ENCODE measurements at places on chromosomes 2 and 18.

DNA sequence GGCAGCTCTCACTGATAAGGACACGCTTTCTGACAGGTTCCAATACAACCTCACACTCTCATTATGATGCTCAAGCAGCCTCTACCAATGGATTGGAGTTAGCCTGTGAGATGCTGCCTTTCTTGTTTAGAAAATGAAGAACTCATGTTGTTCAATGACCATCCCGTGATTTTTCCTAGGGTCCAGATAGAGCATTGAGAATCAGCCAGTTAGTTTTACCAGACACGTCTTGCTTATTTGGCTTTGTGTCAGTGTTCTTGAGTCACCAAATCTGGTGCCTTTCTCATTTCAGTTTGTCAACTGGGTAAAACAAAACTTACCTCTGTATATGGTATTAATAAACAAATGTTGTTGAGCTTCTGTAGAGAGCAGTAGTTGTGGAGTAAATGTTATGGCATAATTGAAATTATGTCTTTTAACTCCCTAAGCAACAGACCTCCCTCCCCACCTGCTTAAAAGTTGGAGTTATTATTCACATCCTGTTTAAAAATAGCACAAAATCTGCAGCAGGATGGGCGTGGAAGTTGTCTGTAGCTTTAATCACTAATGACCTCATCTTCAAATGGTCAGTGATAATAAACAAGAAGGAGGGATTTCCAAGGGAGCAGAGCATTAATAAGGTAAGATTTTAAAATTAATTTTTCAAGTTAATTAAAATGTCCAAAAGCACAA, 167.3 kb downstream of the HRH4 start:
- DNase-seq: no peak

DNA sequence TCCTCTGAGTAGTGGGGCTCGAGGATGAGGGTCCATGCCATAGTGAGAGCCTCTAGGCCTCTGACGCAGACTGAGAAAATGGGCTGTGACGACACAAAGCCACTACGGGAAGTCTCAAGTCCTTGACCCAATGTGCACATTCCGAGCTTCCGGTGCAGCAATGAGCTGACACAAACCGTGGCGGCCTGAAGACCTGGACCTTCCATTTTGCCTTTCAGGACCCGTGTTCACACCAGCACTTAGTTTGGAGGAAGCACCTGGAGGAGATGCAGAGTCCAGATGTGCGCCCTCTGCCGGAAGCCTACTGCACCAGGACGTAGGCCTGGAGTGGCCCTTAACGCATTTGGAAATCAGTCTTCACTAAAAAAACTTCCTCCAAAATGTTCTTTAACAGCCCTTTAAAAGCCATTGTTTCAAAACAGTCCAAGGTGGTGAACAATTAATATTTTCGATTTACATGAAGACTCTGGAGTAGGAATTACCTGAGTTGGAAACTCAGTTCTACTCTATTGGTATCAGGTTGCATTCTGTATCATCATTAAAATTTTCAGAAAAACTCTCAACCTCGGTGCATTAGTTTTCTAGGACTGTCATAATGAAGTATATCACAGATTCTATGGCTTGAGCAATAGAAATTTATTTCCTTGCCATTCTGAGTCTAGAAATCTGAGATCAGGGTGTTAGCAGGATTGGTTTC, 33.9 kb downstream of the BMP10 start:
- DNase-seq: no peak

- no peak for DNase-seq
Observed at GRCh38 chr18:32576296-32576916, 105.7 kb upstream of the GAREM1 start.

DNA sequence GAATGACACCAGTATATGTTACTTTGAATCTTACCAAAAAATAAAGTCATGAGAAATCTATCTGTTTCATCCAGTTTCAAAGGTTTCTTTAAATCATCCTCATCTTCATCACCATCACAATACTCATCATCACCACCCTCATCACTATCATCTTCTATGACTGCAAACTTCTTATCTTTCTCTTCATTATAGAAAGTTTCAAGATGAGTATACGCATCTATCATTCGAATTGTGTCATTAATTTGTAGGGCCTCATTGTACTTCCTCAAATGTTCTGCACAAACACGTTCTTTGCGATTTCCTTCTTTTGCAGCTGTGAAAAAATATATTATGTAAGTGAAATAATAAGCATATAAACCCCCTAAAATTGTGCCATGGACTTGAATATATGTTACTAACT, 34.1 kb upstream of the FAP start:
- no peak for DNase-seq

- DNase-seq: no peak
Observed at GRCh38 chr2:73101626-73102256, 11.0 kb downstream of the RAB11FIP5 start.

DNA sequence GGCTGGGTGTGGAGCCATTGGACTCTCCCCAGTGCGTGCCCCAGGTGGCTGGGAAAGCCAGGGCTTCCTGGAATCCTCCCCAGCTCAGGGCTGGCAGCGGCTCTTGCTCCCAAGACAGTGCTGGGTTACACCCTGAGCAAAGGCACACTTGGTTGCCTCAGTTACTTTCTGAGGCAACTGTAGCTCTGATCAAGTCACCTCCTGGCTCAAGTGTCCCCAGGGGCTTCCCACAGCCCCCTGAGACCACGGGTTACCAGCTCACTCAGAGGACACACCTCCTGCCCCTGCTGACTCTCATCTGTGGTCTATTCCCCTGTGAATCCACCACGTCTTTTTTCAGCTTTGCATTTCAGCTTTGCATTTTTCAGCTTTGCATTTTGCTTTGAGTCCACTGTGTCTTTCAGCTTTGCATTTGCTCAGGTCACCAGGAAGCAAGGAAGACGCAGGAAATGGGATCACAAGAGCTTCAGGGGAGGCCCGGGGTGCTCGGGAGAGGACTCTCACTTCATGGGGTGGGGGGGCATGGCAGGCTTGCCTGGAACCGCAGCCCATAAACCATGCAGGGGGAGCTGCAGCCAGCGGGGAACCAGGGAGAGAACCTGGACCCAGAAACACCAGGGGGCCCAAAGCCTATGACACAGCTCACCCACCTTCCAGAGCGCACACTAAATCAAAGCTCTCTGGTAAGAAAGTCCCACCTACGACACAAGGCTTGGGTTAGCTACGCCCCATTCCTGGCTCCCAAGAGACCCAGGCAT, 138.0 kb upstream of the ASB18 start:
- no peak for DNase-seq

GRCh38 chr2:150019063-150019462, 431.5 kb upstream of the MMADHC start:
- no peak for DNase-seq

DNA sequence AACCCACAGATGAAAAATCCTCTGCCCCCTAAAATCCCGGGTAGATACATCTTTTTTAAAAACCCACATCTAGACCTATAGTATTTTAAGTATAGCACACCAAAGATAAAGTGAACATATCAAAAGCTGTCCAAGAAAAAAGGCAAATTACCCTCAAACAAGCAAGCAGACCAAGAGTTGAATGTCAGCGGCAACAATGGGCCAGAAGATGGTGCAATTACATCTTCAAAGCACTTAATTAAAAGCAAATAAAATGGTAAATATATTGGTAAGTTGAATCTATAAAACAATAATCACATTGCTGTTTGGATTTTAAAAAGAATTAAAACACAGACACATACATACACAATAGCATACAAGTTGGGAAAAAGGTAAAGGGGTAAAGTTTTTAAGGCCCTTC, 98.5 kb downstream of the MYOM1 start:
- DNase-seq: no peak

GRCh38 chr2:234252772-234253171, 202.3 kb downstream of the SPP2 start:
- DNase-seq: peak; percentile 82

GRCh38 chr2:120514521-120514920, 168.6 kb downstream of the INHBB start:
- DNase-seq: no peak

DNA sequence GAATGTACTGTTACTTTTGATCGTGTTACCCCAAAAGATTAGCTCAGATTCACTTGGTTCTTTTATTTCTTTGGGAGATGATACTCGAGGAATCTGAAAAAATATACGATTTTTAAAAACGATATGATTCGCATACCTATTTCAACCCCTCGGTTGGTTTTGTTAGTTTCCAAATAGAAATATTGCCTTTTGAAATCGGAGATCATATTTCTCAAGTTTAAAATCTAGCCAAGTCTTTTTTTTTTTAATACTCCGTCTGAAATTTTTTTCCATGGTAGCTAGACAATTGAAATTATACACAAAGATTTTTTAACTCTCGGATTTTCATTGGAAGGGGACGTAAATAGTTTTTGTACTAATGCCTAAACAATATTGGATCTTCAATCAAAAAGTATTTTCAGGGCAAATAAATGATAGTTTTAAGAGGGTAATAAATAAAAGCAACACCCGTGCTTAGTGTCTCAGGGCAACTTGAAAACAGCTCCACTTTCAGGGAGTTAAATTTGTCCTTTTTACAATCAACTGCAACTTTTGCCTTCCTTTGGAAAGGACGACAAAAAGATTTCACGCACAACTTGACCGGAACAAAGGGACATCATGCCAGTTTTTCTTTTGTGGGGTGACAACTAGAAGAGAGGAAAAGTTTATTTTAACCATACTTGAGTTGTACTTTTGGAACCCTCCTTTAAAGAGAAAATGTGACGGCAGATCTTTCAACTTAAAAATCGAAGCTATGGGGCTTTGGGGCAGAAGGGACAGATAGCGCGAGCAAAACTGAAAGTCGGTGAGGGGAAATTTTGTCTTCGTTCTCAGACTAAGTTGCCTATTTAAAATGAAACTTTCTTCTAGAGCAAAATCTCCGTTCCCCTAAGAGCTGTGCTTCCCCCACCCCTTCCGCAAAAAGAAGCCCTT, 5.8 kb upstream of the ONECUT2 start:
- DNase-seq: no peak

DNA sequence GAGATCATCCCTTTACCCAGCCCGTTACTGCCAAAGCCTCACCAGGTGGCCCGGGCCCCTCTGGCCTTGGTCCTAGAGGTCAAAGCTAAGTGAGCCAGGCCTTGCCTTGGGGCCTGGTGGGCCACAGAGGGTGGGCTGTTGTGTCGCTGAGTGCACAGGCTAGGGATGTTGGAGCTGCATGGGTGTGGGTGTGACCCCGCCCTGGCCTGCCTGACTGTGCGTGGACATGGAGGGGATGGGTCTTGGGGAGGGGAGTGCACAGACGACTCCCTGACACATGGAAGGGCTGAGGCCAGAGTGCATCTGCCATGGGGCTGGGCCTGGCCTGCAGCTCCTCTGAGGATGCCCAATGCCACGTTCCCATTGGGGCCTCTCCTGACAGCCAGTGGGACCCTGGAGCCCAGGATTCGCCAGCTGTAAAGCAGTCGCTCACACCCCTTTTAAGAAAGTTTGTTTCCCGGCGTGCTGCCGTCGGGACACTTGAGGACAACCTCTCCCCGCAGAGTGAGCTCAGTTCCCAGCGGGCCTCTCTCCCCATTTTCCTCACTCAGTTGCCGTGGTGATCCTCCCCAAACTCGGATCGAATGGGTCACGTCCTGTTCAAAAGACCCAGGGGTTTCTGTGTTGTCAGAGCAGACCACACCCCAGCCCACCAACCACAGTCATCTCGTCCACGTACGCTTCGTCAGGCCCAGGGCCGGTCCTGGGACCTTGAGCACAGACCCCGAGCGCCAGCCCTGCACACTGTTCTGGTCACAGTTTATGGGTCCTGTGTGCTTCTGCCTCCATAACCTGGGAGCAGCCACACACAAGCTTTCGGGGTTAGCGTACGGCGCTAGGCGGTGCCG, 93.5 kb downstream of the NFATC1 start:
- no peak for DNase-seq

- DNase-seq: peak; percentile 29
Observed at GRCh38 chr2:234335661-234336228, 161.1 kb downstream of the ARL4C start.

DNA sequence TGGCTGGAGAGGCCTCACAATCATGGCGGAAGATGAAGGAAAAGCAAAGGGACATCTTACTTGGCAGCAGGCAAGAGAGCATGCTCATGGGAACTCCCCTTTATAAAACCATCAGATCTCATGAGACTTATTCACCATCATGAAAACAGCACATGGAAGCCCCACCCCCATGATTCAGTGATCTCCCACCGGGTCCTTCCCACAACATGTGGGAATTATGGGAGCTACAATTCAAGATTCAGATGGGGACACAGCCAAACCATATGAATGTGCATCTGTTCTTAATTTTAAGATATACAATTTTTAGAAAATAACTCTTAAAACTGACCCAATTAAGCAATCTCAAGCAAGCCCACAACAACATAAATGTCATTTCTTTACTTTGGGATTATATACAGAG, 12.6 kb downstream of the C18orf63 start:
- DNase-seq: no peak

GRCh38 chr2:66536997-66537396, 102.1 kb downstream of the MEIS1 start:
- peak; percentile 97 for DNase-seq
